ENCODE measurements at places on chromosomes 1 and 21.

- no peak overlapping the region for H3K4me3 ChIP-seq
- no peak overlapping the region for H3K27ac ChIP-seq
- no peak for DNase-seq
- H3K4me1 ChIP-seq, result no peaks in the 10 kb centered on the region
Observed at GRCh38 chr21:34661848-34662247, 6.9 kb upstream of the CLIC6 start.

GRCh38 chr1:227994632-227995300 is 12.0 kb upstream of the WNT3A start:
- H3K27me3 ChIP-seq, result no peaks in the 10 kb centered on the region
- H3K4me1 ChIP-seq, result no peaks in the 10 kb centered on the region

- H3K27ac ChIP-seq, result no peak overlapping the region
- no peaks in the 10 kb centered on the region for H3K36me3 ChIP-seq
- no peak for DNase-seq
- H3K4me3 ChIP-seq, result no peak overlapping the region
Observed at GRCh38 chr1:37036667-37037053, 2.3 kb upstream of the GRIK3 start.

GRCh38 chr1:35577071-35577998 is 4.2 kb downstream of the TFAP2E start:
- DNase-seq, result no peak

GRCh38 chr1:19007491-19008441 is 51.3 kb upstream of the IFFO2 start:
- no peak overlapping the region for H3K4me3 ChIP-seq
- no peaks in the 10 kb centered on the region for H3K36me3 ChIP-seq
- no peak overlapping the region for H3K27ac ChIP-seq
- DNase-seq, result no peak
- no peaks in the 10 kb centered on the region for H3K27me3 ChIP-seq

DNA sequence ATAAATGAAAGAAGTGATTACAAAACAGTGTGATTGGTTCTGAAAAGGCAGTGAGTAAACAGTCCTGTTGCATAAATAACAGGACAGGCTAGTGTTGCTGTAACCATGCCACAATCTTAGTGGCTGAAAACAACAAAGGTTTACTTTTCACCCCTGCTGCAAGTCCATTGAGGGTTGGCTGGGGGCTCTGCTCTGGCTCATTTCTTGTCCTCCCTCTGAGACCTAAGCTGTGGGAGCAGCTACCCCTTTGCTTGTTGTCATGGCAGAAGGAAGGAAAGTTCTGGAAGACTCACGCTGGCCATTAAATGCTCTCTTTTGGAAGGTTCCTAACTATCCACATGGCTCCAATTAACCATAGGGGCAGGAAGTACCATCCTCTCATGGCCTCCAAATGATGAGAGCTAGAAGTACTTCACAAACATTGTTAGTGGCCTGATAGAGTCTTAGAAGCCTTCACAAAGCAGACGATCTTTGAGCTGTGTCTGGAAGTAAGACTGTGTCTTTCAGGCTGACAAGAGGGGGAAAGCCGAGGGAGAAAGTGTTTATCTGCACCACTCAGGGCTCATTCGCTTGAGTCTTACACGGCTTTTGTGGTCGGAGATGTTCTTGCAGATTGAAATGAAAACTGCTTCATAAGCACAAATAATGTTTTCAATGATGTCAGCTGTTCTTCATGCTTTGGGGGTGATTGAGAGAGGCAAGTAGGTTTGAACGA is 11.9 kb downstream of the RCSD1 start:
- no peaks in the 10 kb centered on the region for H3K27me3 ChIP-seq
- H3K4me1 ChIP-seq, result no peaks in the 10 kb centered on the region
- no peak overlapping the region for H3K4me3 ChIP-seq
- DNase-seq, result no peak
- H3K36me3 ChIP-seq, result no peaks in the 10 kb centered on the region

DNA sequence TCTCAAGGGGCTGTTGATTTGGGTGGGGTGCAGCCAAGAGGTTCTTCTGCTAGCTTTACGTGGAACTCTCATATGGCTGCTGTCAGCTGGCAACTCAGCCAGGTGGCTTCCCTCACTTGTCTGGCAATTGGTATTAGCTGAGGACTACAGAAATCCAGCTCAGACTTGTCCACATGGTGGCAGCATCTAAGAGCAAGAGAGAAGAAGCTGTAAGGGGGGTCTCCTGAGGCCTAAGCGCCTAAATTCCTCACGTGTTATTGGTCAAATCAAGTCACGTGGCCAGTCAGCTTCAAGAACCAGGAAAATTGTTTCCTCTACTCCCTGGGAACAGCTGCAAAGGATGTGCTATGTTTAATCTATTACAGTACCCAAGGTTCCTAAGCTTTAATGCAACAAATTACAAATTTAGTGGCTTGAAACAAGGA is 4.2 kb upstream of the DYRK3 start:
- peak; percentile 74 for DNase-seq
- H3K4me1 ChIP-seq, result peaks cover 23% of the 10 kb centered on the region
- no peaks in the 10 kb centered on the region for H3K27me3 ChIP-seq
- H3K4me3 ChIP-seq, result no peak overlapping the region

- no peak overlapping the region for H3K27ac ChIP-seq
- no peaks in the 10 kb centered on the region for H3K36me3 ChIP-seq
- no peaks in the 10 kb centered on the region for H3K27me3 ChIP-seq
- no peak for DNase-seq
- peaks cover 12% of the 10 kb centered on the region for H3K4me1 ChIP-seq
Observed at GRCh38 chr1:27864264-27864895, 8.0 kb upstream of the THEMIS2 start.

DNA sequence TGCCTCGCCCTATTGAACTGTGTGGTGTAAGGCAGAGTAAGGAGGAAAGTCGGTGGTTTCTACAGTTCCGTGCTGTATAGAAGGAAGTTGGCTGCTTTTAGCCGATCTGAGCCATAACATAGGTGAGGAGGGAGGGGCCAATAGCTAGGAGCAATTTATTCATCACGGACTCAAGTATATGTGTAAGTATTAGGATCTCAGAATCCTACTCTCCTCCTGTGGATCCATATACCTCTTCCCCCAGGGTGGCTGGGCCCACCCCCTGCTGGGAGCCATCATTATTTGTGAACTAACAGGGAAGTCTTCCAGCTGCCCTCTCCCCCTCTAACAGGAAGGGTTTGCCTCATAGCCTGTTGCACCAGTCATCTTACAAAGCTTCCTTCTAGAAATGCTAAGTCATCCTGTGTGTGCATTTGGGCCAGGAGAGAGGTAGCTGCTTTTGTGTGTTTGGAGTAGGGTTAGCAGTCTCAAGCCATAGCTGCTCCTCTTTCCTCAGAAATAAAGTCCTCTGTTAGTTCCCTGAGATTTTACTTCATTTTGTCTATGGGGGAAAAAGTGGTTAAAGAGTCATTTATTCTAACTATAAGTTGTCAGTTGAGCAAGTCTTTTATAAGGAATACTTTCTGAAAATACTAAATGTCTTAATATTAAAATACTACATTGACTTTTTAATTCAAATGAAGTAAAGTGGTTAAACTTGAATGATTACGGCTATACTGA is 14.9 kb upstream of the CENPS start:
- peak overlapping the region; percentile 10 for H3K27ac ChIP-seq
- peak; percentile 58 for DNase-seq
- H3K4me3 ChIP-seq, result no peak overlapping the region
- H3K36me3 ChIP-seq, result peaks cover 65% of the 10 kb centered on the region
- H3K27me3 ChIP-seq, result no peaks in the 10 kb centered on the region

- H3K27me3 ChIP-seq, result no peaks in the 10 kb centered on the region
- H3K4me1 ChIP-seq, result peaks cover 53% of the 10 kb centered on the region
- no peaks in the 10 kb centered on the region for H3K36me3 ChIP-seq
- peak overlapping the region; percentile 93 for H3K27ac ChIP-seq
- no peak overlapping the region for H3K4me3 ChIP-seq
- peak; percentile 83 for DNase-seq
Observed at GRCh38 chr21:43598416-43599120, 60.7 kb downstream of the HSF2BP start.

DNA sequence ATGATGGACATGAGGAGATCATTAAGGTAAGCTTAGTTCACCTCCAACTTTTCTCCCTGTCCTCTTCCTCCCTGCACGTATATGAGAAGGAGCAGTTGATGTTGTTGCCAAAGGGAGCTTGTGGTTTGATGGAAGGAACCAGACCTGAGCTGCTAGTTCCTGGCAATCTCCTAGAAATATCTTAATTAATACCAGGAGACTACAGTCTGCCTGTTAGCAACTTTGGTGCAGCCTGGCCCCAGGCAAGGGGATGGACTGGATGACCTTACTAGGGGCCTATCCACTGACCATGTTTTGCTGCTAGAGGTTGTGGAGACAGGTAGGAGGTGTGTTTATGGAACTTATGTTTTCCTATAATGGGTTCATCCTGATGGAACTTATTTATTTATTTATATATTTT is 22.6 kb downstream of the TUFT1 start:
- H3K36me3 ChIP-seq, result peaks cover 21% of the 10 kb centered on the region
- no peaks in the 10 kb centered on the region for H3K27me3 ChIP-seq
- DNase-seq, result no peak
- H3K4me1 ChIP-seq, result no peaks in the 10 kb centered on the region
- no peak overlapping the region for H3K27ac ChIP-seq

GRCh38 chr1:24126018-24126671 is 14.2 kb upstream of the MYOM3 start:
- H3K4me1 ChIP-seq, result no peaks in the 10 kb centered on the region
- no peak overlapping the region for H3K4me3 ChIP-seq
- H3K27ac ChIP-seq, result no peak overlapping the region
- H3K27me3 ChIP-seq, result no peaks in the 10 kb centered on the region
- H3K36me3 ChIP-seq, result no peaks in the 10 kb centered on the region

DNA sequence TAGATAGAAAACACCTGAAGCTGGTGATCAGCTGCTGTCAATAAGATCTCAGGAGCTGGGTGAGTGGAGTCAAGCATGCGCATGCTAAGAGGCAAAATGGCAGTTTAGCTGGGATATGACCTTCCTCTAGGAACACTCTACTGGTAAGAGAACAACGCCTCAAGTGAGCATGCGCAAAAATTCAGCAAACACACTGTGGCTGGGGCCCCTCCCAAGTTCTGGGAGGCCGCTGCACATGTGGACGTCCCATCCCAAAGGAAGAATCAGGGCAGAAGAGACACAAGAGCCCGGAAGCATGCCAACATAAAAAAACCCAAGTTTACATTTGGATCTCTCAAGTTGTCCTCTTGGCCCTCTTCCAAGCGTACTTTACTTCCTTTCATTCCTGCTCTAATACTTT is 126.3 kb upstream of the F3 start:
- DNase-seq, result no peak
- H3K27me3 ChIP-seq, result no peaks in the 10 kb centered on the region
- no peak overlapping the region for H3K27ac ChIP-seq
- no peaks in the 10 kb centered on the region for H3K36me3 ChIP-seq
- H3K4me1 ChIP-seq, result peaks cover 11% of the 10 kb centered on the region

- no peak overlapping the region for H3K27ac ChIP-seq
- H3K27me3 ChIP-seq, result no peaks in the 10 kb centered on the region
- DNase-seq, result no peak
- peaks cover under 1% of the 10 kb centered on the region for H3K4me1 ChIP-seq
- H3K36me3 ChIP-seq, result no peaks in the 10 kb centered on the region
- H3K4me3 ChIP-seq, result no peak overlapping the region
Observed at GRCh38 chr1:46218443-46218842, 15.3 kb downstream of the LURAP1 start.

GRCh38 chr1:151581451-151581850 is 30.4 kb upstream of the SNX27 start:
- H3K4me3 ChIP-seq, result no peak overlapping the region
- H3K27me3 ChIP-seq, result no peaks in the 10 kb centered on the region
- peaks cover 22% of the 10 kb centered on the region for H3K4me1 ChIP-seq
- H3K27ac ChIP-seq, result no peak overlapping the region
- H3K36me3 ChIP-seq, result peaks cover 18% of the 10 kb centered on the region
- no peak for DNase-seq

DNA sequence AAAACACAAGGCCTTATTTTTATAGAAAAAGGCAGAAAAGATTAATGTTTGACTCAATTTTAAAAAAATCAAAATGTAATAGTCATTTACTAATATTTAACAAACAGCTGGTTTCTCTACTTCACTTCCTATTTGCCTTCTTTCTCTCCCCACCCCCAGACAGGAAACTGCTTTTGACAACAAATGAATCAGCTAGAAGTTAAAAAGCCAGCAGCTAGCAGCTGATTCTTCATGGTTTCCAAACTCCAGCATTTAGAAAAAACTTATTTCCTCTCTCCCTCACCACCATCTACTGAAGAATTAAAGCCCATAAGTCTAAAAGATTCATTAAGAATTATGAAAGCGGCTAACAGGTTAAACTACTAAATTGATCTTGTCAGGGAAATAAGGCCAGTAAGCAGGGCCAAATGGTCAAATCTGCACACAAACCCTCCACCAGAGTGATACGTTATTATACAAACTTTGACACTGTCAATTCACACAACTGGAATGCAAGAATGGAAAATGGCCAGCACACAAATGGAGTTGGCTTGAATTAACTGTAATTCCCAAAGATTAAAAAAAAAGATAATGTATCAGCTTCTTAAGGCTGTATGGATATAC is 4.0 kb downstream of the WDR26 start:
- peak overlapping the region; percentile 82 for H3K27ac ChIP-seq
- H3K4me3 ChIP-seq, result peak overlapping the region; percentile 51
- H3K27me3 ChIP-seq, result no peaks in the 10 kb centered on the region
- H3K36me3 ChIP-seq, result peaks cover 5% of the 10 kb centered on the region
- DNase-seq, result peak; percentile 63

DNA sequence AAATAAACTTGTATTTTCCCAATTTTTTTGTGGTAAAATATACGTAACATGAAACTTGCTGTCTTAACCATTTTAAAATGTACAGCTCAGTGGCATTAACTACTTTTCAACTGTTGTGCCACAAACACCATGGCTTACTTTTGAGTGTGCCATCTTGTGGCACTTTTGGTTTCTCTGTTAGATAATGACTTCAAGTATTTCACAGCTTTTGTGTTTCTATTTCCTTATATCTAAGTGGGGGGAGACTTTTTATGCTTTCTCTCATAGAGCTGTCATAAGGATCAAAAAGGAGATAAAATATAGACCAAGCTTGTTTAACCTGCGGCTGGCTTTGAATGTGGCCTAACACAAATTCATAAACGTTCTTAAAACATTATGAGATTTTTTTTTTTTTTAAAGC is 44.3 kb downstream of the CDC14A start:
- H3K4me3 ChIP-seq, result no peak overlapping the region
- H3K4me1 ChIP-seq, result no peaks in the 10 kb centered on the region
- no peak overlapping the region for H3K27ac ChIP-seq
- no peaks in the 10 kb centered on the region for H3K27me3 ChIP-seq
- DNase-seq, result no peak

GRCh38 chr1:213457733-213458132 is 406.7 kb downstream of the RPS6KC1 start:
- no peaks in the 10 kb centered on the region for H3K4me1 ChIP-seq
- DNase-seq, result peak; percentile 2
- no peak overlapping the region for H3K27ac ChIP-seq
- no peak overlapping the region for H3K4me3 ChIP-seq
- H3K27me3 ChIP-seq, result no peaks in the 10 kb centered on the region

DNA sequence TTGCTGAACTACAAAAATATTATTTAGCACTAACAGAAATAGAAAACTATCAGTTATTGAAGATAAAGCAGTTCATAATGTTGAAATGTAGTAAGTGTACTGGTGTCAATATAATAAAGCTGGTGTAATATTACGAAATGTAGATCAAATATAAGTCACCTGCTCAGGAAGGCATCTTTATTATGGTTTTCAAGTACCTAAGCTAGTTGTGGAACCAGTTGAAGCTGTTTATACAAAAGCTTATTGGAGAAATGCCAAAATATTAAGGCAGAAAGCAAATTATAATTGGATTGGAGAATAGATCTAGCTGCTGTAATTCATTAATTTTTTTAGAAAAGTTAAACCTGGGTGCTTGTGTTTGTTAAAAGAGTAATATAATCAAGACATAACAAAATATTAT is 6.2 kb upstream of the MARK1 start:
- no peaks in the 10 kb centered on the region for H3K4me1 ChIP-seq
- H3K27ac ChIP-seq, result no peak overlapping the region
- no peak overlapping the region for H3K4me3 ChIP-seq
- no peaks in the 10 kb centered on the region for H3K36me3 ChIP-seq
